Thoracic aorta (tissue), 2 donors: ENCODE measurements at places on chromosomes 2 and 18.

- H3K36me3 ChIP-seq = no peaks in the 10 kb centered on the region
- no peak for DNase-seq
- no peak overlapping the region for H3K4me3 ChIP-seq
- H3K4me1 ChIP-seq = no peaks in the 10 kb centered on the region
- H3K27me3 ChIP-seq = no peaks in the 10 kb centered on the region
- H3K27ac ChIP-seq = no peak overlapping the region
Observed at GRCh38 chr2:119338826-119339561, 27.6 kb downstream of the C2orf76 start.

DNA sequence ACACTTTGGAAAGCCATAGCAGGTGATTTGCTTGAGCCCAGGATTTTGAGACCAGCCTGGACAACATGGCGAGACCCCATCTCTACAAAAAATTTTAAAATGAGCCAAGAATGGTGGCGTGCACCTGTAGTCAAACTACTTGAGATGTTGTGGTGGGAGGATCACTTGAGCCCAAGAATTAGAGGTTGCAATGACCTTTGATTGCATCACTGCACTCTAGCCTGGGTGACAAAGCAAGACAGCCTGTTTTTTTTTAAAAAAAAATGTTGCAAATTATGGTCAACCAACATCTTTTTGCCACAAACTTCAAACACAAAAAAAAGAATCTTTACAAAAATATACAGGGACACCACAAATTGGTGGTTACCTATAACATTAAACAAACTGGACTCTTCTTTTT, 40.3 kb downstream of the MEX3C start:
- H3K4me1 ChIP-seq = no peaks in the 10 kb centered on the region
- H3K36me3 ChIP-seq = no peaks in the 10 kb centered on the region
- no peak overlapping the region for H3K4me3 ChIP-seq
- H3K27me3 ChIP-seq = no peaks in the 10 kb centered on the region
- DNase-seq = no peak
- H3K27ac ChIP-seq = no peak overlapping the region

DNA sequence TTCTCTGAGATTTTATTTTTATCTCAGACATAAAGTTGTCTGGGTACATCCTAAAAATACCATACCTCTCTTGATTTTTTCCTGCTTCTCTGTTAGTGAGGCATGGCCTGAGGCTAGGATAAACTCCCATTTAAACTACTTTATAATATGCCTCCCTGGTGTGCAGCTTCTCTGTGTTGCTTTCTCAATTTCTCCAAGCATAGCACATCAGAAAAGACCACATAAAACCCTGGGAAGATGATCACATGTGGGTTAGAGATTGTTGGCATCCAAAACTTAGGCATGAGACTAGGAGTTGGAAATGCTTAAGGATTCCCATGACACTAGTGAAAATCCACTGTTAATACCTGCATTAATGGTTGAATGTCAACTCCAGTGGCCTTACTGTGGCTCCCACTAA, 254.6 kb downstream of the RND3 start:
- H3K36me3 ChIP-seq = no peaks in the 10 kb centered on the region
- no peak for DNase-seq
- no peaks in the 10 kb centered on the region for H3K4me1 ChIP-seq
- no peaks in the 10 kb centered on the region for H3K27me3 ChIP-seq
- H3K4me3 ChIP-seq = no peak overlapping the region

GRCh38 chr18:6807515-6808257, 78.2 kb downstream of the ARHGAP28 start:
- H3K27ac ChIP-seq = no peak overlapping the region
- H3K36me3 ChIP-seq = no peaks in the 10 kb centered on the region
- H3K4me1 ChIP-seq = no peaks in the 10 kb centered on the region
- no peak for DNase-seq

DNA sequence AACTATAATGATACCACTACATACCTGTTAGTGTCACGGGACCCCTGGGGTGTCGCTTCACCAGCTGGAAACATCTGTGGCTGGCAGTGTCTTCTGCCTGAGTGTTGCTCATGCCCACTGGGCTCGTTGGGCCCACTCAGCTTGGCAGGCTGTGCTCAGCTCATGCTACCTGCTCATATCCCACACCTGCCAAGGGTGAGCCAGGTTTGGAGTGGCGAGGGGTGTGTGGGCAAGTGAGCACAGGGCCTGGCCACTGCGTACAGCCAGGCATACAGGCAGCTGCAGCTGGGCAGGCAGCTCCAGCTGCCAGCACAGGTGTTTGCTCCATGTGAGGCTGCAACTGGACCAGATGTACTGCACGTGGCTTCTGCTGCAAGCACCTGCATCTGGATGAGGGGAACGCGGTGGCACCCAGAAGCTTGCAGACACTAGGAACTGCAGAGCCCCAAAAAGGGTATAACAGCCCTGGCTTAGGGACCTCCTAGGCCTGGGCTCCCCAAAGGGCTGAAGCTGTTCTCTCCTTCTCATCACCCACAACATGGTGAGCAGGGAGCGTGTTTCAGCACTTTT, 70.1 kb downstream of the SUCLG1 start:
- H3K4me1 ChIP-seq = no peaks in the 10 kb centered on the region
- no peaks in the 10 kb centered on the region for H3K36me3 ChIP-seq
- no peaks in the 10 kb centered on the region for H3K27me3 ChIP-seq
- no peak for DNase-seq
- H3K27ac ChIP-seq = no peak overlapping the region
- no peak overlapping the region for H3K4me3 ChIP-seq

GRCh38 chr2:124884315-124884714, 859.2 kb downstream of the CNTNAP5 start:
- no peak overlapping the region for H3K27ac ChIP-seq
- H3K36me3 ChIP-seq = no peaks in the 10 kb centered on the region
- H3K4me3 ChIP-seq = no peak overlapping the region
- H3K27me3 ChIP-seq = no peaks in the 10 kb centered on the region
- no peak for DNase-seq

DNA sequence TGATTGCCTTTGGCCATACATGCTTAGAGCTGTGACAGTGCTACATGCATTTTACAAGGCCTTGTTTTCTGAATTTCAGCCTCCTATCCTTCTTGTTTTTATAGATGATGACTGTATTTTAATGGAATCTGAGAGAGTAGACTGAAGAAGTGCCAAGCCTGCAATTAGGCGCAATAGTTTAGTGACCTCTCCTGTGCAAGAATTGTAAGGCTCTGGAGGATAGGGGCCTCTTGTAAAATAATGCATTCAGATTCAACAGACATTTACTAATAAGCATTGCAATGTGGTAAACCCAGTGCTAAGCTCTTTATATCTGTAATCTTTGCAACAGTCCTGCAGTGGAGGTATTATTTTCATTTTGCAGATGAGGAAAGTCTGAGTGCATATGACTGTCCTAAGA, 105.5 kb downstream of the TDRD15 start:
- no peaks in the 10 kb centered on the region for H3K4me1 ChIP-seq
- DNase-seq = no peak
- H3K36me3 ChIP-seq = no peaks in the 10 kb centered on the region
- no peaks in the 10 kb centered on the region for H3K27me3 ChIP-seq
- H3K27ac ChIP-seq = no peak overlapping the region
